NCI-H1436 treated with DMSO at 0.1 percent for 48 hours (cell line): ENCODE measurements at places on chromosomes 16 and 17.
A peak's percentile ranks its signal among the peaks of the same experiment; 100 is the strongest.

GRCh38 chr16:85536073-85536410 lies 77.1 kb upstream of the GSE1 start:
- DNase-seq = no peak

DNA sequence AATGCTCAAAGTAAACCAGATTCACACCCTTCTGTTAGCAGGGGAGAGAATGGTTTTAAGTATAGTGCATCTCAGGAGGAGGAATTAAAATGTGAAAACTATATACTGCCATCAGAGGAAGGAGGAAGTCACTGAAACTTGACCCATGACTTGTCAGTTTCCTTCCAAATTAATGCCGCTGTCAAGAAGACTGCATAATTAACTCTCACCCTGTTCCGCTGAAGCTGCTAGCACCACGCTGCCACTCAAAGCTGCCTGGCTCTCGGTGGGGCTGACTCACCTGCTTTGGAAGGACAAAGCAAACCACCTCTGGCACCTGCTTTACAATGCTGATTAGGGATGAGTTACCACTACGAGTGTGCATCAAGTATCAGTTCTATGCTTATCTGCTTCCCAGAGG lies 37.8 kb upstream of the ULK2 start:
- peak; percentile 23 for DNase-seq

DNA sequence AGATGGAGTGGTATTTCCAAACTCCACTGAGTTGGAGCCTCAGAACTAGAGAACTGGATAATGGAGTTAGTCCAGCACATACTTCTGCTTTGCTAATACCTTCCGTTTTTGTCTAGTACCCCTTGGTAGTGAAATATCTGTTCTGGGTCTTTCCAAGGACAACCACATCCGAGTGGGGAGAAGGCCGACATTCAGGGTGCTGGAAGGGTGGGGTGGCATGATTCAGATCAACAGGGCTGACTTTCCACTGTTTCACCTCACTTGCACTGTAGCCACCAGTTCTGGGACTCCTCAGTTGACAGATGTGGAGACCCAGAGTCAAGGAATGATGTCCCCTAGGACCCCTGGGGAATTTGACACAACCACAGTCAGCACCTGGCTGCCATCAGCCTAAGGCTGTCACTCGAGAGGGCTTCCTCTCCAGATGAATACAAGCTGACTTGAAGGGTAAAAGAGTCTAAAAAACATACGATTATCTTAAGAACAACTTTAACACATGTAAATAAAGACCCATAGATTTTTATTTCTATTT lies 84.8 kb upstream of the HNF1B start:
- no peak for DNase-seq

DNA sequence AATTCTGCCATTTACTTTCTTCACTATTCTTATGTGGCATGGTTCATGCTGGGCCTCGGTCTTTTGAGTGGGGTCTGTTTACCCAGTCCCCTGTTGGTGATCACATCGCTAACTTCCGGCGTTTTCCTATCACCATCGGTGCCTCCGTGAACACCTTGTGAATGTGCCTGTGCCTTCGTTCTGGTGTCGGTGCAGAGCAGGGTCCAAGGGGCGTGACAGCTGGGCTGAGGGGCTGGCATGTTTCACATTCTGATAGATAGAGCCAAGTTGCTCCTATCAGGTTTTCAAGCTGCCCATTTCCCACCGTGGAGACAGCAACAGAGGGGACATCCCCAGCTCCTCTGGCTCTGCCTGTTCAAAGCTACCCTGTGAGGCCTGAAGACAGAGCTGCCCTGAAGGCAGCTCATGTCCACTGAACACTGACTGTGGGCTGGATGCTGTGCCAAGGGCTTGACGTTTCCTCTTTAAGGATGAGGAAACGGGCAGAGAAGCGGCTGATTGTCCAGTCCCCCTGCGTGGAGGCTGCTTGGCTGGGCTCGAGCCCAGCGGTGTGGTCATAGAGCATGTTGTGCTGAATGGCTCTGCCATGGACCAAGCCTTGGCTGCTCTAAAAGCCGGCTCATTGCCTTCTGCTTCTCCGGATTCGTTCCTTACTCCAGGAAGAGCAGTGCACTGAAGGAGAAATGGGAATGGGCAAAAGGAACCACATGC lies 17.0 kb downstream of the DHODH start:
- DNase-seq = no peak

DNA sequence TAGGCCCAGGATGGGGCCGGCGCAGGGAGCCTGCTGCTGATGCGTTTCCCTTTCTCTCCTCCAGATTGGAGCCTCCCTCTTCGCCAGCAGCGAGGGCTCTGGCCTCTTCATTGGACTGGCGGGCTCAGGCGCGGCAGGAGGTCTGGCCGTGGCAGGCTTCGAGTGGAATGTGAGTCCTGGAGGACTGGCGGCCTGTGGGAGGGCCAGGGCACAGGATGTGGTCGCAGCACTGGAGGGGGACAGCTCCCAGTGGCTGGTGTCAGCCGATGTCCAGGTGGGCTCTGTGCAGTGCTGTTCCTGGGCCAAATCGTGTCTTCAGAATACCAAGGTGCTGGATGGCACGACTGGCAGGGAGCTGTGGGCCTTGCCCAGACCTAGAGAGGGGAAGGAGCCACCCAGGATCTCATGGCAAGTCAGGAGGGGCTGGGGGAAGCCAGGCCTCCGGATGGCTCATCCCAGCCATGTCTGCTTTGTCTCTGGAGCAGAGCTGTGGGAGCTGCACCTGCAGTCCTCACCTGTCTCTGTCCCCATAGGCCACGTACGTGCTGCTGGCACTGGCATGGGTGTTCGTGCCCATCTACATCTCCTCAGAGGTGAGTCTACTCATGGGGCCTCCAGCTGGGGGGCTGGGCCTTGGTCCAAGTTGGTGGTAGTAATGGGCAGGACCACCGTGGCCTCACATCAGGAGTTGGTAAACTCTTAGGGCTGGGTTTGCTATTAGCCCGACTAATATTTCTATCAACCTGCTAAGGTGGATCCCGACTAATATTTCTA lies 7.3 kb downstream of the SLC5A10 start:
- no peak for DNase-seq

DNA sequence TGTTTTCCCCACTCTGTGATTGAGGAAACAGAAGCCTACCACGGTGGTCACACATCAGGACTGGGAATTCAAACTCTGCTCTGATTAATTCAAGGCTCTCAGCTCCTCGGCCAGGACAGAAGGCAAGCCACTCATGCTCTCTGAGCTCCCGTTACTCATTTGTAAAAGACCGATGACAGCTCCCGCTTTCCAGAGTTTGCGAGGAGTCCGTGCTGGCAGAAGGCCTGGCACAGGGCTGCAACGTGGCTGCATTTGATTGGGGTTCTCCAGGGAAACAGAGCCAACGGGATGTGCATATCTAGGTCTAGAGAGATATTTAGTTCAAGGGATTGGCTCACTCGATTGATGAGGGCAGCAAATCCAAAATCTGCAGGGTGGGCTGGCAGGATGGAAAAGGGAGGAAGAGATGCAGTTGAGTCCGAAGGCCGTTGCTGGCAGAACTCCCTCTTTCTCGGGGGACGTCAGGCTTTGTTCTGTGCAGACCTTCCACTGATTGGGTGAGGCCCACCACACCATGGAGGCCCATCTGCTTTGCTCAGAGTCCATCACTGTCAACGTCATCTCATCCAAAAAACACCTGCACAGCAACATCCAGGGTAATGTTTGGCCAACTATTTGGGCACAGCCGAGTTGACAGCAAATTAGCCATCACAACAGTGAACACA lies 215.5 kb upstream of the RPL38 start:
- no peak for DNase-seq

GRCh38 chr17:11264183-11264871 lies 23.3 kb downstream of the SHISA6 start:
- no peak for DNase-seq

GRCh38 chr17:17710728-17711541 lies 29.7 kb downstream of the RAI1 start:
- DNase-seq = no peak

DNA sequence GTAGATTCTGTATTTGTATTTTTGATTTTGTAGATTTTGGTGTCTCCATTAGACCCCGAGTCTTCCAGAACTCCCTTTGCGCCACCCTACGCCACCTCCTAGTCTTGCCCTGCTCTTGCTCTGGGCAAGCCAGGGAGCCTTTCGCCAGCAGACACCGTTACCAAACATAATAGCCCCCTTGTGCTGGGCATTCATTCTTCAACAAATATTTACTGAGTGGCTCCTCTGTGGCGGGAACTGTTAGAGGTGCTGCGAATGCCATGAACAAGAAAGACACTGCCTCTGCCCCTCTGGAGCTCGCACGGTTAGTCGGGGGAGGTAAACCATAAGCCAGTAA lies 841 bp upstream of the GPT2 start:
- DNase-seq = no peak

DNA sequence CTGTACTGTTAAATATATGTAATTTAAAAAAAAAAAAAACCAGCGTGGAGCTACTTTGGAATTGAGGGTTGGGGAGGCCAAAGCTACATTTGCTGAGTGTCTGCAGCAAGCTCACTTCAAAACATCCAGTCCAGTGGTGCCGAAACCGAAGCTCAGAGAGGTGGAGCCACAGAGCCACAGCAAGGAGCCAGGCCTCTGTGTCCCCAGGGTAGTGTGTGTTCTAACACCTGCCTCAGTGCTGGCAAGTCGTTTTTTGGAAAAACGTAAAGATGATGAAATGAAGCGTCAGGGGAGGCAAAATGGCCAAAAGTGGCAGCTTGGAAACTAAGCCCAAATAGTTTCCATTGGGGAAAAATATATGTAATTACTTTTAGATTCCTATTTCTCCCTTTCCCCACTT lies 36.1 kb upstream of the MRC2 start:
- DNase-seq = no peak

GRCh38 chr17:48215583-48216139 lies 108.1 kb downstream of the SNX11 start:
- no peak for DNase-seq

DNA sequence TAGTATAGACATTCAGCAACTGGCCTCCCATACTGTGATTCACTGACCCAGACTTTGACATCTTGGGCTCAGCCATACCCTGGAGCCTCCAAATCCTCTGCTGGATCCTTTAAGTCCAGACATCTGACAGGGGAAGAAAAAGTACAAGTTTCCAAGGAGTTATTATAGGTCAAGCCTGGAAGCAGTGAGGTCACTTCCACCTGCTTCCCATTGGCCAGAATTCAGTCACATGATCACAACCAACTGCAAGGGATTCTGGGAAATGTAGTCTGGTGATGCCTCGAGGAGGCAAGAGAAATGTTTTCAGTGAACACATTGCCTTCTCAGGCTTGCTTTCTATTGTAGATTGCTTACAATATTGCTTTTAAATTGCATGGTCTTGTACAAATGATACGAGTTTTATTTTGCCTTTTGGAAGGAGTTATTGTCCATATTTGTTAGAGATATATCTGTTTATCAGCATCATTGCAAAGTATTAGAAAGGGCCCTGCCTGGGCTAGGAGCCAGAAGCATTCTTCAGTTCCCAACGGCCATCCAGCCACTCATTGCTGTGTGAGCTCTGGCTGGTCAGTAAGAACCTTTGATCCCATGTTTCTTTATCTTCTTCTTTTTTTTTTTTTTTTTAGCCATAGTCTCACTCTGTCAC lies 696.9 kb downstream of the WWOX start:
- no peak for DNase-seq

GRCh38 chr16:67884-68789 lies 4.3 kb downstream of the RHBDF1 start:
- no peak for DNase-seq

DNA sequence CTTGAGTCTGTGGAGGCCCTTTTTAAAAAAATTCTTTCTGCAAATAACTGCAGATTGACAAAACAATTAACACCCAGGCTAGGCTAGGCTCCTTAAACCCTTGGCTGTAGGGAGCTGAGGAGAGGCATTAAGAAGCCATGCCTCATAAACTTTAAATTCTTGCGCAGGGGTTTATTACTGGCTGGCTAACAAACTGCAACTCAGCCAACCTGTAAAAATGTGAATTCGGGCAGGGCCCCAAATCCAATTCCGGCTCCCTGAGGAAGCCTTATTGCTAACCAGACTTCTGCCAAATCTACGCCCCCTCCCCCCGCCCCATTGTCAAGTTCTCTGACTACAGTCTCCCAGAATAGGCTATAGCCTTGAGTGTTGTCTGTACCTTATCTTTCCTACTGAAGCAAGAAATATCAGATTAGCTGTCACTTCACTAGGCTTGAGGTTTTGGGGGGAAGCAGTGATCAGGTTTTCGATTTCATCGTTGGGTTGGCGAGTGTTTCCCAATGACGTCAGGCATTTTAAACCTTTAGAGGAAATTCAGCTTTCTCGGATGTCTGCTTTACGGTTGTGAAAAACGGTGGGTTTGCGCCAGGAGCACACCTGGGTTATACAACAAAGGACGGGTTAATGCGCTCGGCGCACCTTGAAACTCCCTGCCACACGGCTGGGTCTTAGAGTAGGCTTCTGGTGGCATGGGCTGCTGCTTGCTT lies 2.0 kb downstream of the CDH3 start:
- no peak for DNase-seq

DNA sequence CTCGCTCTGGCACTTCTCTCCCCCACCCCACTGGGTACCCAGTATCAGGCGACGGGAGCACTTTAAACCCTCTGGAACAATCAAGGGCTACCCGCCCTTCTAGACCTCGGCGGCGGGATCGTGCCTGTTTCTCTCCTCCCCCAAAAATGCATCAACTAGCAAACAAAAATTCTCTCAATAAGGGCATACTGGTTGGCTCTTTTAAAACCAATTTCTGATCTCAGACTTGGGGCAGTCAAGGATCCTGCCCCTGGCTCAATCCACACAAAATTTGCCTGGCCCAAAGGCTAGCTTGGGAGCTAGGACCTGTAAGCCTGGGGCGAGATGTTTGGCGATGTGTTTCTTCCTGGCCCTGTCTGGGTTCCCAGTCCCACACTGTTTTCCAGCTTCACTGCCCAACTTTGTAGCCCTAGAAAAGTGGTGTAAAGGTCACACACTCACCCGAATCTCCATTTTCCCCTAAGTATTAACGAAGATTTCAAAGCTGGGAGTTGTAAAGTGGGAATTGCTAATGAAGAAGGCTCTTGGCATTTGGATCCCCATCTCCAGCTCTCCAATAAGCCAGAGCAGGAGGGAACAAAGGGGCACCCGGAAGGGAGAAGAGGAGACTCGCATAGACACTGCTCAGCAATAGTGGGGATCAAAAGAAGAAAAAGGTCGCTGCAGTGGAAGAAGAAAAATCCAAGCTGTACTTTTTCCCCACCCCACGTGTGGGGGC lies 14.4 kb upstream of the HOXB2 start:
- DNase-seq = no peak

DNA sequence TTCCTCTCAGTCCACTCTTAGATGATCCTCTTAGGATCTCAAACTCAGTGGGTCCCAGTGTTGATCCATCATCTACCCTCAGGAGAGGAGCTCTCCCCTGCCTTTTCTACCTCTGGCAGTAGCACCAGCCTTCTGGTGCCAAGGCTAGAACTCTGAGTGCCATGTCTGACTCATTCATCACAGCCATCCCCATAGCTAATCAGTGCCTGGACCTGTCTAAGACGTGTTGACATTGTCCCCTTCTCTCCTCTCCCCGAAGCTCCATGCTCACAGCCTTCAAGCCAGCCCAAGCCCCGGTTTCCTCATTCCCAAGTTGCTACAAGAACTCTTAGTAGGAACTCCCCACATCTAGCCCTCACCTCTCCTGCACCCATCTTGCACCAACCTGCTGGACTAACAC lies 73.5 kb upstream of the GRIN2A start:
- DNase-seq = no peak
